Stimulated activated CD8-positive, alpha-beta memory T cell treated with anti-CD3 and anti-CD28 coated beads, Interleukin-4, amount 100 ng/mL, for 4 hours (primary cell): ENCODE measurements at places on chromosomes 3 and 15.

GRCh38 chr3:48715174-48715800, 1.7 kb downstream of the IP6K2 start:
- DNase-seq, result no peak

DNA sequence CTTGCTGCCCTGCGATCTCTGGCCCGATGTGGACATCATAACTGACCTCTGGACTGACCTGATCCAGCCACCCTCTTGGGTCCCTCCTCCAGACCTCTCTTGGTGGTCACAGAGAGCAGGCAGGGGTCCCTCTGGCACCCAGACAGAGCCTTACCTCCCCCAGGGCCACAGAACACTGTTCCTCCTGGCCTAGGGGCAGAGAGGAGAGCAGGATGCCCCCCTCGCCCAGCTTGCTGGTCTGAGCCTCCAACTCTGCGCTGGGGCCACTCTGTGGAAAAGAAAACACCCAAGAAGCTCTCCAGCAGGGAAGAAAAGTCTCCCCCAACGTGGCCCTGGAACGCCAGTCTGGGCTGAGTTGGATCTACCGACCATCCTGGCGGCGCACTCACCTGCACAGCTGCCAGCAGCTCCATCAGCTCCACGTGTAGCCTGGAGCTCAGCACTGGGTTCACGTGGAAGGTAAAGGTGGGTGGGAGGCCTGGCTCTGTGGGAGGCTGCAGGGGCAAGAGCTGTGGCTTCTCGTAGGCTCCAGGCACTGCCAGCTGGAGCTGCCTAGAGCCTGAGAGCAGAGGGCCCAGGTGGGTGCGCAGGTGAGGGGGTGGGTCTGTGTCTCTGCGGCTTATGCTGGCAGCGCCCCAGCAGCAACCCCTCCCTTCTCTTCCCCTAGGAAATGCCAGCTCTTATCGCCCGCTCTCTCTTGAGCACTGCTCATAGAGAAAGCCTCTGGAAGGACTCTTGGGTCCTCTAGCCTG, 6.0 kb downstream of the PLA2G4F start:
- DNase-seq, result no peak

DNA sequence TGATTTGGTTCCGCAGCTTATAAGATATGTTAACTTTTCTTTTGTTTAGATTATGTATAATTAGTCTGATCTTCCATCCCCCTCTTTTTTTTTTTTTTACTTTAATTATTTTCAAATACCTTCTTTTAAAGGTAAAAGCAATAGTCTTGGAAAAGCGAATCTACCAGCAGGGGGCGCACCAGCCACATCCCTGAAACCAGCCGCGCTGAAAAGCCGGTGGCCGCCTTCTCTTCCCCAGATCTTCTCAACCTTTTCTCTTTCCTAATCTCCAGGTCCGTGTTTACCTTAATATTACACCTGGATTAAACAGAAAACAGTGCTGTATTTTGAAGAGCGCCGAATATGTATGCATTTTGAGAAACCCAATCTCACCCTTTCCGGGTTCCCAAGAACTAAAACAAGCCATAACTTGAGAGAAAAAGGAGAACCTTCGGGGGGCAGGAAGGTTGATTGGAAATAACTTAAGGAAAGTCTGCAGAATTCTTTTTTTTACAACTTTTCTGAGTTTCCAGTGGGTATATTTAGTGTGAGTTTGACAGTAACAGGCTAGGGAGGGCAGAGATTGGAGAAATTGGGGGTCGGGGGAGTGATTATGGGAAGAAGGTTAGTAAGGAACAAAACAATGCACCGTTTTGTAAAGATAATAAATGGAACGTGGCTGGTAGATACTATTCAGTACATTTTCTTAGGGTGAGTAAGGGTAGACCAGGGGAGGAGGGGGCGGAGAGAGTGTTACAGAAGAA, 2.0 kb upstream of the SOX2 start:
- no peak for DNase-seq

GRCh38 chr3:145015253-145015652, 1043.6 kb downstream of the DIPK2A start:
- DNase-seq, result no peak

DNA sequence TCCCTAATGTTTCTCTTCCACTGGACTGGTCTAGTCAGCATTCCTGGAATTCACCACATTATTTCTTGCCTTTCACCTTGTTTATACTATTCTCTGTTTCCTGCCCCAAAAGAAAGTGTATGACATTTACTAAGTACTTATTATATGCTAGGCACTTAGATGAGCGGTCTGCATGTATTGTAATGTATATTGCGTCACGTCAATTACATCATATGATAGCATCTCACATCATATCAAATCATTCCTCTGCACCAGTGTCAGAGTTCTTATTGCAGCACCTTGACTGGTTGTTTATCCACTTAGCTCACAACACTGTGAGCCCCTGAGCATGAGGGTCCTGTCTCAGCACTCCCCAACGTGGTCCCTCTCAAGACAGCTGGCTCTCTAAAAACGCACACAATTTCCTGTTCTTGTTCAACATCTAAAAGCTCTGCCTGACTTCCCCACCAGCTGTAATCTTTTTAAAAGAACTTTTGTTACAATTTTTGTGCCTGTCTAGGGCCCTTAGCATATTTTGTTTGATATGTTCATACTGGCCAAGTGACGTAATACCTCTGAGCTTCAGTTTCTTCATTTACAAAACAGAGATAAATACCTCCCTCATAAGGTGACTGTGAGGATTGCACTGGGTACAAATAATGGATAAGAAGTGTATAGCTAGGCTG, 58.8 kb downstream of the ARHGAP31 start:
- no peak for DNase-seq

DNA sequence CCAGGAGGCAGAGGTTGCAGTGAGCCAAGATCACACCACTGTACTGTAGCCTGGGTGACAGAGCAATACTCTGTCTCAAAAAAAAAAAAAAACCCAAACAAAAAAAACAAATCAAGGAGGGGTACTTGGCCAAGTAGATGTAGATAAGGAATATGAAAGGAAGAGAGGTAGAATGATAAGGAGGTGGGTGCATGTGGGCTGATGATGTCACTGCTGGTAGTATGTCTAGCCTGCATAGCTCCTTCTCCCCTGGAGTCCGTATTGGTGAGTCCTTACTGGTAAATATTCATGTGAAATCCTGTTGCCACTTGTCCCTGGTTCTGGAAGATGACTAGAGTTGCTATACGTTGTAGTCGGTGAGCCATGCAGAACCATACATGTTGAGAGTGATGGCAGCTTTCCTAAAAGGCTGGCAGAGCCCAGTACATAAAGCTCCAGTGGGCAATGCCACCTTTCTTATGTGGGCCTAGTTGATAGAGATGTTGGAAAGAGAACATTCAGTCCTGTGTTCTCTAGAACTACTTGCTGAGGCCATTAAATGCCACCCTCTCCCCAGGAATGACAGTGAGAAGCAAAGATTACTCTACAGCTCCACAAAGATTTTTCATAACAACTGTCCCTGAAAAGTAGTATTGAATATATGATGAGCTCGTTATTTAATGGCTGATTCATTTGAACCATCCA, 11.0 kb downstream of the KAT2B start:
- no peak for DNase-seq

- DNase-seq, result no peak
Measured at GRCh38 chr3:31016196-31016595, 121.7 kb upstream of the GADL1 start.

DNA sequence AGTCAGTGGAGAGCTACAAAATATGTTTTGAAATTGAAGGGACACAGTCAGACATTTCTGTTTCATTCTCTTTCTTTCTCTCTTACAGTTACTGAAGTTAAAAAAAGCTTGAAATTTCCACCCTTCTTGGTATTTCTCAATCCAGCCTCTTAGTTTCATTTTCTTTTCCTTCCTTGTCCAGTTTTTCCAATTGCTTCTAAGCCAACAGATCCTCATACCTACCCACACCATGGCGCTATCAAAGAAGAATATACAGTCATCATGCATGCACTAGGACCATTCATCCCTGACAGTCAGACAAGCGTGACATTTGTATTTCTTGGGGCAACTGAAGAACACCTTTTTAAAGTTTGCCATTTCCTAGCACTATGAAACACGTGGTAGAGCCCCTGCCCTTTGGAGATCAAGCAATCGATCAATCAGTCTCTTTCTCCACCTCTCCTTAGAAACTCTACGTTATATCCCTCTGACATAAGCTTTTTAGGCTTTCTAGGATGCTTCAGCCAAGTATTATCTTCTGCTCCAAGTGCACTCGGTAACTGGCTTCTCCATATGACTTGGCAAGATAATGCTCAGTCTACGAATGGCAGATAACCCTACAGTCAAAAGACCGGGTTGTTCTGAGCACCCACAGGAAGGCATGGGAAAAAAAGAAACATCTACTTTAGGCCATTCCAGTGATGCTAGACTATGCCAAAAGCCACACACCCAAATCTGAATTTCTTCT, 65.4 kb downstream of the FBN1 start:
- DNase-seq, result no peak

DNA sequence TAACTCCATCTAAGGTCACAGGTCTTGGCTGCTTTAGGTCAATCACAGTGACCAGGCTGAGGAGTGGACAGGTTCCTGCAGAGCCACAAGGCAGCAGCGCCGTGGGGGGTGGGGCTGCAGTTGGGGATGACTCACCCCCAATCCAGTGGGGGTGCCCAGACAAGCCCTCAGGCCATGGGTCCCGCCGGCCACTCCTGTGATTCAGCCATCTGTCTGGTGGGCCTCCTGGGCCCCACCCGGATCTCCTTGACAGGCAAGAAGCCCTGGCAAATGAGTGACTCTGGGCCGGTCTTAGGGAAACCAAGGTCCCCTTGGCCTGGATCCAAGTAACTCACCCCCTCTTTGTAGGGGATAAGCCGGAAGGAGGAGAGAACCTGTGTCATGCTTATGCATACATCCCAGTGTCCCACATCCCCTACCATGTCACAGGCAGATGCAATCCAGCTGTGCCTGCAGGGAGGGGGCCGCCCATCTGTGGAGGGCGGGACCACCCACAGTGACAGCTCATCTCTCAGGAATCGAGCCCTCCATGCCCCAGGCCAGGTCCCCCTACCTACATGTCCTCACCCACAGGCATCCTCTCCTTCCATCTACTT, 495 bp upstream of the COL7A1 start:
- no peak for DNase-seq

DNA sequence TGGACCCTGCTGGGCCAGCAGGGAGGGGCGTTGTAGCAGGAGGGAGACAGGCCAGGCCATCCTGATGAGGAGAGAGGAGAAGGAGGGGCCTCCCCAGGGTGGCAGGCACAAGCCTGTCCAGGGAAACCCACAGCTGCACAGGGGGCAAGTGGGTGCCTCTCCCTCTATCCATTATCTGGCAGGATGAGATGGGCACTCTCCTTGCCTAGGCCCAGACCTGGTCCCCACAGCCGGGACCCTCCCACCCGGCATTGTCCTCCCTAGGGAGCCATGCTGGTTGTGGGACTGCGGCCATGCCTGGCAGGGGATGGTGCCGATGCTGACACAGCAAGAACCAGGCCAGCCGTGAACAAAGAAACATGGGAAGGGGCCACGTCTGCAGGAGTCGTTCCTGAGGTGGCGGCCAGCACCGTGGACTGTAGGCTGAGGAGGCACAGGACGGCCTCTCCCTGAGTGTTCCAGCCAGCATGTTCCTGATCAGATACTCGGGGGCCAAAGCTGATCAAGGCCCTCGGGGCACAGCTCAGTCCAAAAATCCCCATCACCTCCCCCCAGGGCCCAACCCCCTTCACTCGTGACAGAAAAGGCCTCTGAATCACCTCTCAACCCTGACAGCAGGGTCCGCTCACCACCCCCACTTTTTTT, 19.2 kb upstream of the CYP11A1 start:
- DNase-seq, result no peak

DNA sequence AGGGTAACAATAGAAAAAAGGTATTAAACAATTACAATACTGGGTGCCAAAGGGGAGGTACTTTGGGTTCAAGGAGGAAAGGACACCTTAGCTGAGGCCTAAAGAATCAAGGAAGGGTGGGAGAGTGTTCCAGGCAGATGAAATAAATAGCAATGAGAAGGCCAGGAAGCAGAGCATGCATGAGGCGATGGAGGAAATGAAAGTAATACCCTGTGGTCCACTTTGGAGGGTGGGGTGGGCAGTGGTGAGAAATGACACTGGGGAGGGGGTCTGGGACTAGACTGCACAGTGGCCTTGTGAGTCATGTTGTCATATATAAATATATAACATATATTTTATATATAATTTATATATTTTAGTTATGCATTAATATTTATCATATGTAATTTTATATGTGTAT, 55.9 kb downstream of the BHLHE40 start:
- no peak for DNase-seq

- no peak for DNase-seq
Measured at GRCh38 chr3:159804726-159805410, 183.8 kb upstream of the IL12A start.

DNA sequence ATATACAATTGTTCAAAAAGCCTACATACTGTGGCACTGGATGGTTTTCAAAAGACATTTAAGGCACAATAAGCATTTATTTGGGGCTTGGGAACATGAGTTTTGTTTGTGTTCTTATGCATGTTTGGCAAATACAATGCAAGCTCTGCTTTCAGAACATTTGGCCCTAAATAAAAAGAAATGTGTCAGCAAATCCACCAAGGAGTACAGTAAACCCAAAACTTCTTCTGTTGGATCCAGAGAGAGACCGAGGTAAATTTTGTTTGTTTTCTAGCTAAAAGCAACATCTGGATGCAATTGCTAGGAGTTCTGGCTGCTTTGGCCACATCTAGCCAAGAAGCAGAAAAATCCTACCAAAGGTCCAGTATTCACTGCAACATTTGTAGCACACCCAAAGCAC, 168.8 kb downstream of the DCLK3 start:
- no peak for DNase-seq

DNA sequence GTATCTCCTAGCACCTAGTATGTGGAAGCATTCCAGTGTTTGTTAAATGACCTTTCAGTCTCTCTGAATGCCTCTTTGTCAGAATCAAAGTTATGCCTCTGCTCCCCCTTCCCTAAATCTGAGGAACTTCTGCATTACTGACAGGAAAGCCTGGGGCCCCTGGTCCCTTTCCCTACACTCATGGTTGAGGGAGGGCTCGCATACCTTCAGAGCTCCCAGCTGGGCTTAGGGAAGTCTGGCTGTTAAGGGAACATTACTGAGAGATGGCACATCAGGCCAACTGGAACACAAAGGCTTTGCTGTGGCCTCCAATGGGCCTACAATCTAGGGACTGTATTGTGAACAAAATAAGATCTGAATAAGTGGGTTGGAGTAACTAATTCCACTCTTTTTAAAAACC, 10.3 kb downstream of the PKM start:
- DNase-seq, result no peak

- no peak for DNase-seq
Measured at GRCh38 chr3:42163622-42164244, 72.6 kb downstream of the TRAK1 start.

- DNase-seq, result peak; percentile 7
Measured at GRCh38 chr3:72375237-72376076, 472.8 kb downstream of the SHQ1 start.
